ENCODE measurements at places on chromosomes 2 and 18.

GRCh38 chr2:173909846-173910245 is 55.3 kb downstream of the SP3 start:
- no peak for DNase-seq

- no peak for DNase-seq
Measured at GRCh38 chr18:45849529-45849928, 24.1 kb downstream of the SIGLEC15 start.

GRCh38 chr2:113183703-113184102 is 9.9 kb downstream of the PSD4 start:
- no peak for DNase-seq

DNA sequence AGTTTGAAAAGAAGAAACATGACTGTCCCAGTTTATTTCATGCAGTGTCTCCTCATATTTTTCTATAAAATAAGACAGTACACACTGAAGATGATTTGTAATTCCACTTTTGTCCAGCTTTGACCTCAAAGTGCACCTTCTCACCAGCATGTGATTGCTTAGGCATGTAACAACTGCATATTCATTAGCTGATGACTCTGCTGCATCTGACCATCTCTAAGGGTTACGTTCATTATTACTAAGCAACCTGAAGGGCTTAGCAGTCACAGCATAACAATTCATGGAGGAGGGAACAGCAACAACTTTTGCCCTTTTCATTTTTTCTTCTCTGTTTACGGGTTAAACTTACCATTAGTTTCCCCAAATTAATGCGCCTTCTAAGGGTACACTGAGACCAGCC is 330.6 kb upstream of the PIK3C3 start:
- no peak for DNase-seq

- DNase-seq = no peak
Measured at GRCh38 chr2:60460577-60461420, 92.7 kb downstream of the BCL11A start.

All from activated naive CD4-positive, alpha-beta T cell treated with anti-CD3 and anti-CD28 coated beads, Interleukin-2, amount 50 U/mL, for 72 hours (primary cell).